Inflammatory macrophage (primary cell): ENCODE measurements at places on chromosomes 12 and 14.

DNA sequence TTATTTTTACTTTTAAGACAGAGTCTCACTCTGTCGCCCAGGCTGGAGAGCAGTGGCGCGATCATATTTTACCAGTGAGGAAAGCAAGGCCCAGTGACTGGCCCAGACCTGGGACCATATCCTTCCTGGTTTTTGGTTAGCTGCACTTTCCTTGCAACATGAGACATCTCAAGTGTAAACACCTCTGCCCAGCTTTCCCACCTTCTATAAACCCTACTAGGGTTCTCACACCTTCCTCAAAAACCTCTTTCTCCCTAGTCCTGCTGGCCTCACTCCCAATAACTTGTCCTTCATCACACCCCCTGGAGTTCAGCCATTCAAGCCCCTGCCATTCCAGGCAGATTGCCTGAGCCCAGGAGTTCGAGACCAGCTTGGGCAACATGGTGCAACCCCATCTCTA is 10.3 kb upstream of the PRPH start:
- DNase-seq = no peak

- no peak for DNase-seq
Measured at GRCh38 chr12:2355604-2356003, 302.8 kb downstream of the CACNA1C start.

- DNase-seq = no peak
Measured at GRCh38 chr12:79069009-79069408, 204.4 kb downstream of the SYT1 start.

DNA sequence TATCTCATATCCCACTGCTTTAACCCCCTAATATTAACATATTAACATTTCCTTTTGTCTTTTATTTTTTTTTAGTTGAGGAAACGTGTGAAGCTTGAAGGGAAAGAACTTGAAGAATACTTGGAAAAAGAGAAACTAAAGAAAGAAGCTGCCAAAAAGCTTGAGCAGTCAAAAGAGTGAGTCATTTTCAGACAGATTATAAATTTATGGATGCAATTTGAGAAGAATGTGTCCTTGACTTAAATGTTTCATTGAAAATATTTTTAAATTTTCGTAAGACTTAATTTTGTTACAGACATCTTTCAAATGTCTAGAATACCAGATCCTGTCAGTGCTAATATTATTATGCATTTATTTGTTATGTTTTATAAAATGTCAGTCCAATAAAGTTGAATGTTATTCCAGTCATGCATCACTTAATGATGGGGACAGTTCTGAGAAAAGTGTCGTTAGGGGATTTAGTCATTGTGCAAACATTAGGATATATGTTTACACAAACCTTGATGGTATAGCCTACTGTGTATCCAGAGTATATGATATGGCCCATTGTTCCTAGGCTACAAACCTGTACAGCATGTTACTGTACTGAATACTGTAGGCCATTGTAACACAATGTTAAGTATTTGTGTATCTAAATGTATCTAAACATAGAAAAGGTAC is 32.6 kb downstream of the CPSF2 start:
- no peak for DNase-seq

DNA sequence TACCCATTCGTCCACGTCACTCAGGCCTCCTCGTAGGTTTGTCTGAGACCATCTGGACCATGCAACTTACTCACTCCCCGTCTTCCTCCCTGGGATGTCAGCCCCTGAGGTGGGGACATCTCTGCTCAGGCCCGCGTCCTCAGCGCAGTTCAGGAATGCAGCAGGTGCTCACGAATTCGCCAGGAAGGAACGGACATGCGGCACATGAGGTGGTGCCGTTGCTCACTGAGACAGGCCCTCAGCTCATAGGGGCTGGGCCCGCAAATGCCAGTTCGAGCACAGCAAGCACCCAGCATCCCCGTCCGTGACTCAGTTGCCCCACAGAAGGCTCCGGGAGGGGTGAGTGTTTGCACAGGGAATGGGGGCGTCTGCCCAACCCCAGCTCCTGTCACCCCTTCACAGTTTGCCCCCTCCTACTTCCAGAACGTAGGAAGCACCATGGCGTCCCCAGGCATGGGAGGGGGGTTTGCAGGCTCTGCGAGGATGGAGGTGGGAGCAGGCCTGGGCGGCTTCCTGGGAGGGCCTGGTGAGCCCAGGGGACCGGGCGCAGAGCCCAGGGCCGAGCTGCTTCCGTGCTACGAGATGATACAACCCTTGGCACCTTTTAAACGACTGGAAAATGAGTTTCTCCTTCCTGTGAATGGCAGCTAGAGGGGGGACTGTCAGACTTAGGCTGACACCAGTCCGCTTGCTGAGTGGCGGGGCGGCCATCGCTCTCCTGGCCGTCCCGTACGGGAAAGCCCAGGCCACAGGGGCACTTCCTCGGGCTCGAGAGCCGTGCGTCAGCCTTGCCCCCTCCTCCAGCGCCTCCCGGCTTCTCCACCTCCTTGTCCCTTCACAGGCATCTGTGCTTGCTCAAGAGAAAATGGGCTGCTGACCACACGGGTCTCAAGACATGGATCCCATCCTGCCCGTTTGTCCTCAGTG is 6.9 kb downstream of the GALNT9 start:
- no peak for DNase-seq

GRCh38 chr12:29073631-29074239 is 75.3 kb upstream of the FAR2 start:
- peak; percentile 71 for DNase-seq

- no peak for DNase-seq
Measured at GRCh38 chr12:113161415-113162016, 12.0 kb downstream of the CFAP73 start.

DNA sequence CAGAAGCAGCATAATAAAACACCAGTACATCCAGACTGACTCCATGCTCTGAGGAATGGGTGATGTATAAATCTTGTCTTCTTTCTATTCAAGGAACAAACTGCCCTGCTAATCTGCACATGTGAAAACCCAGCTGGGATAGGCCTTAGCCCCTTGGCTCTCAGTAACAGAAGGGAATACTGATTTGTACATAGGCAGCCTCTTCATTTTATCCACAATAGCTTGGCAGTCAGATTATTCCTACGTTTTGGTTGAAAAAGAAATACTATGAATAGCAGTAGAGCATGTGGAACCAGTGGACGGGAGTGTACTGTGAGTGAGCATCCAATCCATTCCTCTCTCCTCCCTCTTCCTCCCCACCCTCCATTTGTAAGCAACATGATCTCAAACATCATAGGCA is 113.5 kb upstream of the ARHGAP5 start:
- no peak for DNase-seq

DNA sequence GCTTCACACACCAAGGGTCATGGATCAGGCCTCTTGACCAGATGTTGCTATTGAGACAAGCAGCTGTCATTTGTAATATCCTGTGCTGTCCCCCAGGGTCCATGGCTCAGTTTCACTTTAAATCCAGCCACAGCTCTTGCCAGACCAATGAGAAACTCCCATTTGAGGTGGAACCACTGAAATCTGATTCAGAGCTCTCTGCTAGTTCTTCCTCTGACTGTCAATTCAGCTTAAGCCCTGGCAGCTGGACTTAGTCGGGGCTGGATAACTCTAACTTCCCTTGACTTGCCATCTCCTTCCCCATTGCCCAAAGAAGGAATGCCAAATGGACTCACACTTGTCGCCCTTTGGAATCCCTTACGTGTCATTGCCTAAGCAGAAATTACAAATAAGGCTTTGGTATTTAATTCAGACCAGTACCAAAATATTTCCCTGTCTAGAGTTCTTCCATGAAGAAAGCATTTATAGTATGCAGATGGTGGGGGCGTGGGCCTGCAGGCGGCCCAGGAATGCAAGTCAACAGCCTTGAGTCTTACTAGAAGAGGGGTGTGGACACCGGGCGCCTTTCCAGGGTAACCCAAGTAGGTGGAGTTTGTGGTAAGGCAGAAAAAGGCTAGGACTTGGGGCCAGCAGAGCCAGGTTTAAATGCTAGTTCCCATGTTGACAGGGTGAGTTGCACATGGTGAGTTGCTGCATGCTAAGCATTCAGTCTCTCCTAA is 96.9 kb upstream of the TMPO start:
- peak; percentile 15 for DNase-seq

DNA sequence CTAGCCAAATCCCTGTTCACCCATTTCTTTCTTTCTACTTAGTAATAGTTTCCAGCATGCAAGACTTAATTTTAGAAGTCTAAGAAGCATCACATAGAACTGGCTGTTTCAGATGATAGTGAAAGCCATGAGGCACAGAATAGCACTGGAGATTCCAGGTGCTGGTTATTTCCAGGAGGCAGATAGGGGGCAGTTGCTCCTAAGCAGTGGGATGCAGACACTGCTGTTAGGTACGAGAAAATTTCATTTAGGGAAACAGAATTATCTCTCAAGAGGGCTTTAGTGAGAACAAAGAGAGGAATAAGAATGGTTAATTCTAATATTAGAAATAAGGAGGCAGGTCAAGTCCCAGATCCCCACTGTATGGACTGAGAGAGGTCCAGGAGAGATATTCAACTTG is 3.6 kb upstream of the MDGA2 start:
- no peak for DNase-seq

DNA sequence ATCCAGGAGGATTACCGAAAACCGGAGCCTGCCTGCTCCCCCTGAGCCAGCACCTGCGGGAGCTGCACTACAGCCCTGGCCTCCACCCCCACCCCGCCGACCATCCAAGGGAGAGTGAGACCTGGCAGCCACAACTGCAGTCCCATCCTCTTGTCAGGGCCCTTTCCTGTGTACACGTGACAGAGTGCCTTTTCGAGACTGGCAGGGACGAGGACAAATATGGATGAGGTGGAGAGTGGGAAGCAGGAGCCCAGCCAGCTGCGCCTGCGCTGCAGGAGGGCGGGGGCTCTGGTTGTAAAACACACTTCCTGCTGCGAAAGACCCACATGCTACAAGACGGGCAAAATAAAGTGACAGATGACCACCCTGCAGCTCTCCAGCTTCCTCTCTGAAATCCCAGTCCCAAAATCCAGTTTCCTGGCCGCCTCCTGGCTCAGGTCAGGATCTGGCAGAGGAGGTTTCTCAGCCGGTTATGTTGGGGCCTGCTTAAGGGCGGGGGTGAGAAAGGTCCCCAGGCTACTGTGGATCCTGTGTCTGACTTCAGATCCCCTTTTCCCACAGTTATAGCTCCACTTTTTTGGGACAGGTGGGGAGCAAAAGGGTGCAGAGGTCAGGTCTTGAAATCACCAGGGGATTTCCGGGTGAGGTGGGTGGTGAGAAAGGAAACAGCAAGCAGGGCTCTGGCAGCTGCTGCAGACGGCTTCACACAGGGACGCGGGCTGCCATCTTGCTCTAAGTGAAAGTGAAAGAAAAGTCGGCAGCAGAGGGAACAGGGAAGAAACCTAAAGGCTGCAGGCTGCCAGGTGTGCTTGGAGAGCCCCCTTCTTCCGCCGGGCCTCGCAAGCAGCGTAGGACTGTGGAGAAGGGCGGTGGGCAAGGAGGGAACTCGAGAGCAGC is at the start of gene TAPBPL:
TAPBPL (plus strand) TSS at position 695 of the 897 bp plus-strand sequence. CDS start 207 bp downstream, outside the sequence.
- peak; percentile 84 for DNase-seq

DNA sequence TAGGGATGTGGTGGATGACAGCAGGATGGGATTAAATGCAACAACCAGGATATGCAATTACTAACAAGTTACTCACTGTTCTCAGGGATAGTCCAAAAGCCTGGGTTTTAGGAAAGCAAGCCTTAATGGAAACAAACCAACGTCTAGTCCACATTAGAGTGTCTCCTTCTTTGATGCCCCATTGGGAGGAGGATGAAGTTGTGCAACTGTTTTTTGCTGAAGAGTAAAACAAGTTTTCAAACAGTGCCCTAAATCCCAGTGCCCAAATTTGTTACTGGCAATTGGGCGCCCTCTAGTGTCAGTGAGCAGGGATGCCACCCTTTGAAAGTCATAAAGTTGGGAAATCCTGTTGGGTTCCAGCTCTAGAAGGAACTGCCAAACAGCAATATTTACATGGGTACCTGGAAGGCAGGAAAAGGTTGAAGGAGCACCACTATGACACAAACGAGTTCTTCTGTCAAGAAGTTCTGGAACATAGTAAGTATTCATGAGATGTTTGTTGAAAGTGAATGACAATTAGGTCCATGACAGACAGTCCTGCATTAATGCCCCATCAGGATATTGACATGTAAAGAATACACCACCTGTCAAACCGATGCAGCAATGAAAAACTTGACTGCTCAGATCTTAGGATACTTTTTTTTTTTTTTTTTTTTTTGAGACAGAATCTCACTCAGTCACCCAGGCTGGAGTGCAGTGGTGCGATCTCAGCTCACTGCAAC is 11.1 kb upstream of the DPF3 start:
- peak; percentile 84 for DNase-seq

- DNase-seq = peak; percentile 18
Measured at GRCh38 chr14:91477388-91477787, 32.7 kb downstream of the PPP4R3A start.

GRCh38 chr12:113831016-113831415 is 135.1 kb downstream of the RBM19 start:
- DNase-seq = no peak

DNA sequence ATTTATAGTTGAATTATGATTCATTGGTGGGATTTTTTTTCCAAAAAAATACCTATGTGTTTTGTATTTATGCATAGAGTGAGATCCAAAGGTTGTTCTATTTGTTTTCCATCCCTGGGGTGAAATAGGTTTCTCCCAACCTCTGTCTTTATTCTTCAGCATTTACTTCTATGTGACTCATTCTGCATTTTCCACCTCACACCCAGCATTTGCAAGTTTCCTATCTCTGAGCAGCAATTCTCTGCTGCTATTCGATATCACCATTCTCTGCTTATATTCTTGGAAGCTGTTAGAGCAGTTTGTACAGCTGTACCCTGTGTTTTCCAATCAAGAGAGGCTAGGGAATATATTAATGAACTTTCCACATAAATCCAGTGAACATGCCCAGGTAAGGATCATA is 538.9 kb downstream of the SNAPC1 start:
- DNase-seq = no peak

DNA sequence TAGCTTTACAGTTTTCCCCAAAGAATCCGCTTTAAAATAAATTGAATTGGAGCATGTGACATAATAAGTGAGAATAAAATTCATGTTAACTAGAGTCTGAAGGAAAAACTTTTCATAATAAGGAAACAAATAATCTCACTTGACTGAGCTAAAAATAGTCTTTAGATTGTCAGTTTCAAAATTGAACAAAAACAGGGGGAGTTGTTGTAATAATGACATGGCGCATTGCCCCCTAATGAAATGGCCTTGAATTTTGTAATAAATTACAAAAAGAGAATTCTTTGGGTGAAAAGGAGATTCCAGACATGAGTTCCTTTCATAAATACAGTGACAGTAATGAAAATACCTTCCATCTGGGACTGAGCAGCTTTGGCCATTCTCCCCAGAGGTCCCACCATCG is 178.6 kb downstream of the EFCAB11 start:
- DNase-seq = no peak

GRCh38 chr12:98788396-98788795 is 143.3 kb downstream of the APAF1 start:
- DNase-seq = no peak

- peak; percentile 12 for DNase-seq
Measured at GRCh38 chr14:99899578-99900178, 106.5 kb downstream of the EML1 start.

DNA sequence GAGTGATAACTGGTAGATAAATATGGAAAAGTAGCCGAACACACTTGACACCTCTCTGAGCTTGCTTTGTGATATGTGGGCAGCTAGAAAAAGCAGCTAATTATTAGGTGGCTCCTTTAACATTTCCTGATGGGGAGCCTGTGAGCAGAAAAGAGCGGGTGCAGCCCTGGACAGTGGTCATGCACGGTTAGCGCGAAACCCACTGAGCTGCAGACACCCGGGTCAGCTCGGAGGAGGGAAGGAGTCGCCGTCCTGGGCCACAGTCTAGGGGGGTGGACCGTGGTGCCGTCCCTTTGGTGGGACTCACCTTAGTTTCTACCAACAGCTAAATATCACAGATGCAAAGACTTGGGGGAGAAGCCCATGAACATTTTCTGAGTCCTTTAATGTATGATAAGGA is 6.6 kb downstream of the COA8 start:
- DNase-seq = no peak

- no peak for DNase-seq
Measured at GRCh38 chr14:27387463-27387862, 789.6 kb upstream of the NOVA1 start.
